ENCODE measurements at places on chromosomes 5 and 9.

DNA sequence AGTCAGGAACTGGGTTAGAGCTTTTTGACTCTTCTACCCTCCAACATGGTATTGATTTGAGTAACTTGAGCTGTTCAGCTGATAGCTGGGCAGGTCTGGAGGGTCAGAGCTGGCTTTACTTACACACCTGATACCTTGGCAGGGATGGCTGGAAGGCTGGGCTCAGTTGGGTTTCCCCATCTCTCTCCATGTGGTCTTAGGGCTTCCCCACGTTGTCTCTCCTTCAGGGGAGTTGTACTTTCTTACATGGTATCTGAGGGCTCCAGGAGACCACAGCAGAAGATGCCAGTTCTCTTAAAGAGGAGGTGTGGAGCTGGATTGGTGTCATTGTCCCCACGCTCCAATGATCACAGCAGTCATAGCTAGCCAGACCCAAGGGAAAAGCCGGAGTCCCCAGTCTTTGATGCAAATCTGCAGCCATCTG, 25.6 kb downstream of the ISOC1 start:
- no peak for DNase-seq

DNA sequence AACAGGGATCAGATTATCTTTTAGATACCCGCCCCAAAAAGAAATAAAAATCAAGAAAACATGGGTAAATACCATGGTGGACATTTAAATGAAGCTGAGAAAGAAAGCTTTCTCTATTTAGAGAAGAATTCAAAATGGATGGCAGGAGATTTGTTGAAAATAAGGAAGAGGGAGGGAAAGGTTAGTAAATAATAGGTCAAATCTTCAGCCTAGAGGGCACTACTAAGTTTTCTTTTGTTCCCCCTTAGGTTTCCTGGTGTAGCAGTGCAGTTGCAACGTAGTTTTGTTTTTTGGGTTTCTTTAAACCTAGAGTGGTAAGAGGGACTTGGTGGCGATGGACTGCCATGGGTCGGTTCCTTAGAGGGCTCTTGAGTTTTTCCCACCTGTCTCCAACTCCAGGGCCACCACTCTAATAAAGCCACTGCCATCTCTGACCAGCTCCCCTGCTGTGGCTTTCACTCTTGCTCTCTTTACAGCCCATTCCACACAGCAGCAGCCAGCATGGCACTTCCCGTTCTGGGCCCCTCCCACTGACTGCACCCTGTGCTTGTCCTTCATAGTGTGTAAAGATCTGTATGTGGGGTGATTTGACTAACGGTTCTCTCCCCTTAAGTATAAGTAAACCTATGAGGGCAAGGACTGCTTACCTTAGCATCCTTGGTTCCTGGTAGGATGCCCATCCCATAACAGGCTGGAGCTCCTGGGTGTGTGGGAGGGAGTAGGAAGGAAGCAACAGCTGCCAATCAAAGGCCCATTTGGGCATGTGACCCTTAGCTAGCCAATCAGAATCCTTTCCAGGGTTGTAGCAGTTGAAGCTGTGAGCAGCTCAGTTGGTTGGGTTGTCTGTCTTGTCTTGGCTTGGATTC, 118.3 kb downstream of the SLC1A3 start:
- DNase-seq: peak; percentile 42

GRCh38 chr5:138352722-138353559, 456 bp downstream of the KDM3B start:
- peak; percentile 84 for DNase-seq

- no peak for DNase-seq
Observed at GRCh38 chr5:142107736-142108431, 695 bp upstream of the NDFIP1 start.

DNA sequence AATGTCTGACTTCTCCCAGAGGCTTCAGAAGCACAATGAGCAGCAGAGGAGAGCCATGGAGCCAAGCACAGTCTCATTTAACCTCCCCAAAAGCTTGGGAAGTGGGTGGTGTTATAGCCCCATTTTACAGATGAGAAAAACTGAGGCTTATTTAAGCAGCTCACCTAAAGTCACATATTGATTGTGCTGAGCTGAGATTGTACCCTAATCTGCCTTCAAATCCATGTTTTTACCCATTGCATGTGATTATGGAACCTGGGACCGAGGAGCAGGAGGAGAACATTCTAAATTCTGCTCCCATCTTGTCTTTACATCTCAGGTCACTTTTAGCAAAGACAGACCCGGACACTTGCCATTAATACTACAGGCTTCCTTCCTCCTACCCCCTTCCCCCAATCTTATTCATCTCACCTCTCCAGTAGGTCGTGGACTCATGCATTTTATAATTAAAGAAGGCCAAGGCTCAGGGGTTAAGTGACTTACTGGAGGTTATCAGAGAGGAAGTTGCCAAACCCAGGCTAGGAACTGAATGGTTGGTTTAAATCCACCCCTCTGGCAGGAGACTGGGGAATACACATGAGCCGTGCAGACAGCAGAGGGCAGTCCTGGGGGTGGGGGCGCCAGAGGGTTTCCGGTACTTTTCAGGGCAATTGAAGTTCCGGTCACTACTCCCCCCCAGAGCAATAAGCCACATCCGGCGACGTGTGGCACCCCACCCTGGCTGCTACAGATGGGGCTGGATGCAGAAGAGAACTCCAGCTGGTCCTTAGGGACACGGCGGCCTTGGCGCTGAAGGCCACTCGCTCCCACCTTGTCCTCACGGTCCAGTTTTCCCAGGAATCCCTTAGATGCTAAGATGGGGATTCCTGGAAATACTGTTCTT, 51.0 kb upstream of the IL17B start:
- DNase-seq: no peak

GRCh38 chr5:1016036-1016435, 7.4 kb downstream of the NKD2 start:
- no peak for DNase-seq

GRCh38 chr9:135216236-135216635, 128.8 kb downstream of the OLFM1 start:
- no peak for DNase-seq

DNA sequence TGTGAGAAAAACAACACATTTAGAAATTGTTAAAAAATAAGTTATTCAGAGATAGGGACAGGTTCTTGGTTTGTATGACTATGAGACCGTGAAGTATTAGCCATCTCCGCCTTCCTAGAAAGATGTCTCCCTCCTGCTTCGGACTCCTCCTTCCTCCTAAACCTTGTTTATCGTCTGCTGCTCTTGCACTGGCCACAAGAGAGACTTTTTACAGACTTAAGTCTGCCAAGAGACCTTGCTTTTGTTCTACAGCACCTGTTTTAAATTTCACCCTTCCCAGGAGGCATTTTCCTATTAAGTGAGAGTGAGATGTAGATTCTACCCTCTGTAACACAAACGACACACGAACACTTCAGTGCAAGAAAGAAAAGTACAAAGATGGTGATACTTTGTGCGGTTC, 274.6 kb downstream of the ARHGEF28 start:
- no peak for DNase-seq

- DNase-seq: no peak
Observed at GRCh38 chr5:73999297-73999696, 373.3 kb downstream of the ARHGEF28 start.

GRCh38 chr5:113694576-113694975, 181.1 kb downstream of the YTHDC2 start:
- no peak for DNase-seq

DNA sequence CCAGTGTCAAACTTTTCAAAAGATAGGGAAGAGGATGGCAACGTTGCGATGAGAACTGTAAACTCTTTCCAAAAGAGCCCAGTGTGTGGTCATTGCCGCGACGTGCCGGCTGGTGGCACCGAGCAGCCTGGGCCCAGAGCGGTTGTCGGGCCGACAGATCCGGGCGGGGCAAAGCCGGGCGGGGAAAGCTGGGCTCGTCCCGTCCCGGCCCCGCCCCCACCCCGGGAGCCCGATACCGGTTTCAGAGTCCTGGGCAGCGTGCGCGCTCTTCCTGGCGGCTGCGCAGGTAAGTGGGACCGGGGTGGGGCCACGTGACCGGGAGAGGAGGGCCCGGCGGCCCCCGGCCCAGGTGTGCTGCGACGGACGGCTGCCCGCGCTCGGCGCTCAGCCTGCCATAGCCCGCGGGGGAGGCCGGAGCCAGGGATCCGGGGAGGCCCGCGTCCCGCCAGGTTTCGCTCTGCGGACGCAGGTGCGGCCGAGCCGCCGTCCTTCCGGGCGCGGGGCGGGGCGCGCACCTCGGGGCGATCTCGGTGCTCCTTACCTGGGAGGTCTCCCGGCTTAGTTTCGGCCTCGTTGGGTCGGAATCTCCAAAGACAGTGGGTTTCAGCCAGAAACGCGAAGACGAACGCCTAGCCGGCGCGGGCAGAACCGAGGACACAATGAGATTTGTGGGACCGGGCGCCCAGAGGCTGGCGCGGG, at the start of gene MARVELD2:
Gene MARVELD2 (plus strand): TSS at position 232 of the 699 bp plus-strand sequence. CDS start 4,270 bp downstream, outside the sequence.
- peak; percentile 31 for DNase-seq

DNA sequence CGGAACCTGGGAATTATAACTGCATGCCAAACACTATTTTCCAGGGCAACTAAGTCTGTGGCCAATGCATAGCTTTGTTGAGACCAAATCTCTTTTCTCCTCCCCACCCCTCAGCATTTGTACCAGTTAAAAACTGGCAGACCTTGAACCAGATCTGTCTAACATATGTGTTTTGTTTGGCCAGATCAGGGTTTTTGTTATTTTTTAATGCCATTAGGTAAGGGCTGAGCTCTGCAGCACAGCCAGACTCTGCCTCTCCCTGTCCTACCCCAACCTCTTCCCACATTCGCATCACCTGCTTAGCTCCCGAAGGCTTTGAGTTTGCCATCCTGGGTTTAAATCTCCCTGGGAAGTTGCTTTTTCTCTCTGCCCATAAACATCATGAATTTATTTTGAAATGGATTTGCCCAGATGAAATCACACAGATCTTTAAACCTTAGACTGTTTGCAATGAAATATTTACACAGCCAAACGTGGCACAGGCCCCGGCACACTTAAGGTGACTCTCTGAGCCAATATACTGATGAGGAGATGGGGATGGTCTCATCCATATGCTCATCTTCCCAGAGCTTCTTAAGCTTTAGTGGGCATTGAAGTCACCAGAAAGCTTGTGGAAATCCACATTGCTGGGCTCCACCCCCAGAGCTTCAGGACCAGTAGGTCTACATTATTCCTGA, 54.0 kb upstream of the ALDH1B1 start:
- DNase-seq: no peak

DNA sequence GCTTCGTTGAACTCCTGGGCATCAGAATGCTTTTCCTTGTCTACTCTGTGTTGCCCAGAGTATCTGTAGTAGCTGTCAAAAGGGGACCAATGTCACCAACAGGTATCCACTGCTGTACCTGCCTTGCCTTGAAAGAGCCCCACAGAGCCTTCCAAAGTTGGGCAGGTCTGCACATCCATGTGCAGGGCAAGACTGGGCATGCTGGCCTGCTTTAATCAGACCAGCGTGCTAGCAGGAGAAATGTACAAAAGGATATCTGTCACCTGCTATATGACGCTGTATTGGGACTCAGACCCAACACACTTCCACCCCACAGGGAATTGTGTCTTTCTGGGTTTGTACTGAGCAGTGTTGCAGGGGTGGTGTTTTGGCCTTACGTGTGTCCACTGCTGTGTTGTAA, 11.9 kb downstream of the DELE1 start:
- no peak for DNase-seq

GRCh38 chr5:83914199-83914598, 193.5 kb upstream of the HAPLN1 start:
- DNase-seq: no peak

DNA sequence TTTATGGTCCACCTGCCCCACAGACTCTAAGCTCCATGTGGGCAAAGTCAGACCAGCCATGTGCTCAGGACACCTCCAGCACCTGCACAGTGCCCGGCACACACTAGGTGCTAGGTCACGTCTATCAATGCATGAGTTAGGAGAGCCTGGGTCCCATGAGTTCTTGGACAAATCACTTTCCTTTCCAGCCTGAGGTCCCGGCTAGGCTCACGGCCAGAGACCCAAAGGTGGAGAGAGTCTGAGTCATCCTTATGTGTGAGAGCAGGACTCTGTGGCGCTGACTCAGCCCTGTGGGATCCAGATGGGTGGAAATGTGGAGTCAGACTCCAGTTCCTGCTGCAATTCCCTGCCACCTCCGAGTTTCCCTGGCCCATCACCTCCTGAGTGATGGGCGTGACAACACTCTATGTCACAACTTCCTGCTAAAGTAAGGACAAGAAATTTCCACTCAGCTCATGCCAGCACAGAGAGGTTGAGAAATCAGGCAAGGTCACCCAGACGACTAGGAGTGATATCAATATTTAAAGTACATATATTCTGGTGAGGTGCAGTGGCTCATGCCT, 2.5 kb upstream of the ST6GALNAC4 start:
- peak; percentile 54 for DNase-seq

Measured in activated naive CD8-positive, alpha-beta T cell treated with anti-CD3 and anti-CD28 coated beads for 36 hours (primary cell).